ENCODE measurements at places on chromosomes 16 and 17.

GRCh38 chr16:9528511-9529079 lies 437.2 kb downstream of the HAPSTR1 start:
- DNase-seq: no peak

- DNase-seq: no peak
These were observed 18.7 kb downstream of the USP36 start for GRCh38 chr17:78821961-78822360.

- DNase-seq: no peak
These were observed 24.0 kb downstream of the CPSF4L start for GRCh38 chr17:73237714-73238113.

DNA sequence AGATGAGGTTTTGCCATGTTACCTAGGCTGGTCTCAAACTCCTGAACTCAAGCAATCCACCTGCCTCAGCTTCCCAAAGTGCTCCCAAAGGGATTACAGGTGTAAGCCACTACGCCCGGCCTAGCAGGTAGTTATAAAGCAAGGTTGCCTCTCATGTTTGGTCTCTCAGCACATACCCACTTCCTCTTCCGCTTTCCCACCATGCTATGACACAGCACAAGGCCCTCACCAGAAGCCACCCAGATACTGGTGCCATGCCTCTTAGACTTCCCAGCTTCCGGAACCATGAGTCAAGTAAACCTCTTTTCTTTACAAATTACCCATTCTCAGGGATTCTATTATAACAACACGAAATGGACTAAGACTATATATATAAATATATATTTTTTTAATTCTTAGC lies 143.6 kb downstream of the COPRS start:
- DNase-seq: no peak

DNA sequence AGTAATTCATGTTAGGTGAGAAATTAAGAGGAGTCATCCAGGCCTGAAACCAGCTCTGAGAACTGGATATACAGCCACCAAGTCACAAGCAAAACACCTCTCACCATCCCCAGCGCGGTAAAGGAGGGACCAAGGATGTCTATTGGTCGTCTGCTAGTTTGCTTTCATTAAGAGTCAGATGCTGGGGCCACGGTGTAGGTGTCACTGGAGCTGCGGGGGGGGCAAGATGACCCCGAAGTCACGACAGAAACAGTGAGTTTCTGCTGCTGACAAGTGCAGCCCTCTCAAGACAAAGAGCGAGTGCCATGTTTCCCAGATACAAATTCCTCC lies 790 bp downstream of the NCBP3 start:
- DNase-seq: peak; percentile 32

GRCh38 chr17:30275911-30276310 lies 15.8 kb downstream of the BLMH start:
- DNase-seq: no peak

GRCh38 chr17:37047631-37048104 lies 98.9 kb downstream of the AATF start:
- peak; percentile 80 for DNase-seq

- no peak for DNase-seq
These were observed 6.7 kb upstream of the RPL27 start for GRCh38 chr17:42991471-42991870.

DNA sequence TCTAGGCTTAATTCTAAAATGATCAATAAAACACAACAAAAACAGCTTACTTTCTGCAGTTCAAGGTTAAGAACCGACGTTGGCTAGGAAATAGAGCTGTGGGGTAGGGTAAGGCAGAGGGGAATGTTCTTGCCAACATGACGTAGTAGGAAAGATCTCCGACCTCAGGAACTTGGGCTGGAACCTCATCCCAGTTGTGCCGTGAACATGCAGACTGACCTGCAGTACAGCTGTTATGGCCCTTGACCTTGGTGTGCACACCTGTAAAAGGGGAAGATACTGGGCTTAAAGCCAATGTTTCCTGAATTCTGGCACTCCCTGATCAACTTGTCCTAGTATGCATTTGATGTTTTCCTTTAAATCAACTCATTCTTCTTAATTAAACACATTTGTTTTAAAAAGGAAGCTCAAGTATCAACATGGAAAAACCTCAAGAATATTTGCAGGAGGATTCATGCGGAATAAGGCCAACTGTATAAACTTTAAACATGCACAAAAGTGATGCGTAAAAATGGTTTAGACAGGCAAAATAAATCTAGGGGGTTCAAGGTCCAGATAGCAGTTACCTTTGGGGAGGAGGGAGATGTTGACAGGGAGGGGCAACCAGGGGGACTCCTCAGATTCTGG lies 14.2 kb upstream of the SLC6A2 start:
- DNase-seq: no peak

- DNase-seq: no peak
These were observed 48.3 kb downstream of the UBE2G1 start for GRCh38 chr17:4318186-4318585.

- no peak for DNase-seq
These were observed 42.4 kb downstream of the RAI1 start for GRCh38 chr17:17723354-17724261.

- no peak for DNase-seq
These were observed 2.4 kb downstream of the CACNG4 start for GRCh38 chr17:66966704-66967418.

DNA sequence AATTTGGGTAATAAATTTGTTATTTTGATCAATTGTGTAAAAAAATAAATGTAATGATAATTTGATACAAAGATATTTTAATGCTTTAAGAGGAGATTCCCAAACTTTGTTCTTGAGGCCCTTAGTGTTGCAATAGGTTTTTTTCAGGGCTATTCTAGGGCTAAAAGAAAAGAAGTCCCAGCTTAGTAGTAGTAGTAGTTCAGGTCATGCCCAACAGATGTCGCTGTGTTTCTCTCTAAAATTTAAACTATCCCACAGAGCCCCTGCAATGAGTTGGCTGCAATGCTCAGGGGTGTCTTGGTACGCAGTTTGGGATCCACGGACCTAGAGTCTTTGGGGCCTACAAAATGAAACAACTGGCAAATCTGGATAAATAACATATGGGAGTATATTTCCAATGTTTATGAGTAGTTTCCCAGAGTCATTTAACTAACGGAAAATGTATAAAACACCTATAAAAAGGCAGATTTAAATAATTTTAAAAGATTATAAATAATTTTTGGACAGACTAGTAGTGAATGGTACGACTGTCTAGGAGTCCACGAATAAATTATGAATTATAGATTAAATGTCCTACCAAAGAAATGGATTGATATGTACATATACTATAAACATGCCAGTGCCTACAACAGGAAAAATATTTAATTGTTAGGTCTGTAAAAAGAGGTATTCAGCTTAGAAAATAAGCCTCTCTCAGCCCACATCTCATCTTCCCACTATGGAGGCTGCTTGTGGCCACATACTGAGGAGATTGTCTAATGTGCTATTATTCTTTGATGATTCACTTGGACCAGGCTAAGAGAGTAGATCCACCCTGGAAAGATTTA lies 228.5 kb upstream of the PMFBP1 start:
- DNase-seq: peak; percentile 67

- peak; percentile 35 for DNase-seq
These were observed 35.4 kb upstream of the RNF43 start for GRCh38 chr17:58452738-58453137.

DNA sequence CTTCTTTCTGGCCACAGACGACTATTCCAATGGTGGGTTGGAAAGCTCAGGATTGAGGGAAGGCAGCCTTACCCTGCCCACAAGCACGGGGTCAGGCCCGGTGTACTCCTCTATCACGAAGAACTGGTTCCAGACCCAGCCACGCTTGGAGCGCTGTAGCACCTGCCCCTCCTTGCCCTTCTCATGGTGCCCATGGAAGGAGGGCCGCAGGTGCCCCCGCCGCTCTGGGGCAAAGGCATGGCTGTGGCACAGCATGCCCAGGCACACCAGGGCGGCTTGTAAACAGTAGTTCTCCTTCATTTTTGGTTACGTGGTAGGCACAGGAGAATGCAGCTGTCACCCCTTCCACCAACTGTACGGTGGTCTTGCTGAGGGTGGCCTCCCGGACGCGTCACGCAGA lies 117.3 kb downstream of the CDH11 start:
- DNase-seq: no peak

DNA sequence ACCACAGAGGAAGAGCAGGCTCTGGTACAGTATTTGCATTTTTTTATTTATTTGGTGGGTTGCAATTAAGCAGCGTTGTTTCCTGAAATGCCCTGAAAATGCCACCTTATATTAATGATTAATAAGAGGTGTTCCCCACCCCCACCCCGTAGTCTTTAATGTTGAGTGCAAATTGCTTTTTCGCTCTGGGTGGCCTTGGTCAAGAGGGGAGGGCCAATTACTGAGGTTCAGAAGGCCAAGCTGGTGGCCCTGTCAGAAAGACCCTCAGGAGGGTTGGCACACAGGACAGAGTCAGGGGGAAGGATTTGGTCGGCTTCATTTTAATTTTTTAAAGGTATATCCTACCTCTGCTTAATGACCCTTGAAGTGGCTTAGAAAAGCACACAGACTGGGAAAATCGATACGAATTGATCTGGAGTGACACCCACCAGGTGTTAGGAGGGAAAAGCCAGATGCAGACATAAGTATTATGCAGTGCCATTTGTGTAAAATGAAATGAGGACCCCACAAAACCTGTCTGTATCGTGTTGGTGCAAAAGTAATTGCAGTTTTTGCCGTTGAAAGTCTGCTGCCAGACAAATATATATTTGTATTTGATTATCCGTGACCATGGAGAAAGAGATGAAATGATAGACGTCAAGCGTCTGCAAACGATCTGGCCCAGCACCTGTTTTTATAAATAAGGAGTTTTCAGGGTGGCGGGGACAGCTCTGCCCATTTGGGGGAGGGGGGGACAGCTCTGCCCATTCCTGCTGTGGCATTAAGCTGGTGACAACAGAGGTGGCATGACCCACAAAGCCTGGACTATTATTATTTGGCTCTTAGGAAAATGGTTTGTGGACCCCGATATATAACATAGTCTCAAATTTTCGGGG lies 143.8 kb upstream of the PLCG2 start:
- no peak for DNase-seq

DNA sequence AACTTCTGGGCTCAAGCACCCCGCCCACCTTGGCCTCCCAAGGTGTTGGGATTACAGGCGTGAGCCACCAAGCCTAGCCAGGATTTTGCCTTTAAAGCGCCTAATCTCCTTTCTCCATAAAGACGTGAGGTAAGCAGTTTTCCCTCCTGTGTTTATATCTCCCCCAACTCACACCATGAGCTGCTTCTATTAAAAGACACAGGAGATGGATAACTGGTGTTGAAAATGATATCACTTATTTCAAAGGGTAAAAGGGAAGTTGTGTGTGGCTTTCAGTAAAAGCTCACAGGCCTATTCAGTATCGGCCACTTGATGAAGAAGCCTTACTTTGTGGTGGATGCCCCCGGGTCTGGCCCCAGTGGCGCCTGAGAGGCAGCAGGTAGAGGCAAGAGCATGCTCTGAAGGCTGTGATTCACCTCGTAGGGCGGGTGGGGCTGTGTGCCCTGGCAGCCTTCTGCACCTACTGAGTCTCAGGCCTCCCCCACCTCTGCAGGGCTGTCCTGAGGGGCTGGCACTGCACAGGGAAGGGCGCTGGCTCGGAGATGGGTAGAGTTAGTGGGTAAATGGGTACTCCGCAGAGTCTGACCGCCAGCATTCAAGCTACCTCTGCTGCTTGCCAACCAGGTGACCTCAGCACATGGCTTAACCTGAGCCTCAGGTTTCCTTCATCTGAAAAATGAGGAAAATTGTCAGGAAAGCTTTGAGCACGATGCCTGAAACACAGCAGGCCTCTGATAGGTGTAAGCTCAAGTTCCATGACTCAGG lies 146.8 kb downstream of the CLEC16A start:
- no peak for DNase-seq

GRCh38 chr16:19851476-19851875 lies 33.2 kb downstream of the GPRC5B start:
- DNase-seq: no peak

- DNase-seq: no peak
These were observed 89.5 kb downstream of the ABCC1 start for GRCh38 chr16:16038950-16039349.

DNA sequence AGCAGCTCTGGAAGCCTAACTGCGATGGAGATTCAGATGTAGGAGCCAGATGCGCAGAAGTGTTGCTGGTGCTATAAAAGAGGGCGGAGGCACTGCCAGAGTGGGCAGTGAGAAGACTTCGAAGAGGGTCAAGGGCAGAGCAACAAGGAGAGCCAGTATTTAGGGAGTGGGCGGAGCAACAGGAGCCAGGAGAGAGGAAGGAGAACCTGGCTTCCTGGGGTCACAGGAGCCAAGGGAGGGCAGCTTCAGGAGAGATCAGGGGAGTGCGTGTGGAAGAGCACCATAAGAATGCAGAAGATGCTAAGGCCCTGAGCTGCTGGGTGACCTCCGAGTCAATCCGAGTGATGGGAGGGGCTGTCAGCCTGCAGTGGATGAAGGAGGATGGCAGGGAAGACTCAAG lies 14.4 kb upstream of the MRPS23 start:
- no peak for DNase-seq

DNA sequence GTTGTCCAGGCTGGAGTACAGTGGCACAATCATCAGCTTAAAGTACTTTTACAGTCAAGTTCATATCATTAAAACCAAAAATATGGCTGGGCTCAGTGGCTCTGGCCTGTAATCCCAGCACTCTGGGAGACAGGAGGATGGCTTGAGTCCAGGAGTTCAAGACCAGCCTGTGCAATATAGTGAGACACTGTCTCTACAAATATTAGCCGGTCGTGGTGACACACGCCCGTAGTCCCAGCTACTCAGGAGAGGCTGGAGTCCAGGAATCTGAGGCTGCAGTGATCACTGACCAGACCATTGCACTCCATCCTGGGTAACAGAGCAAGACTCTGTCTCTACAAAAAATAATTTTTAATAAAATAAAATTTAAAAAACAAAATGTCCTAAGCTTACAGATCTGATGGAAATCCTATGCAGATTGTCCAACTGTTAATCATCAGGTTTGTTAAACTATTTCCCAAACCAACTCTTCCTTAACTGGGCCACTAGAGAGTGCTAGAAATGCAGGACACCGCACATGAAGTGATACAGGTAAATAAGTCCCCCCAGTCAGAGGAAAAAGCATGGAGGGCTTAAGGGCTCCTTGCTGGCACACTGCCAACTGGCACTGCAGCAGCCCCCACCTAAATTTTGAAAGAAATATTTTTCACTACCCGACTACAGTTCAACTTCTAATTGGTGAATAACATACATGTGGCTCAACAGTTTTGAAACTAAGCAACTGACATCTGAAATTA lies 2.8 kb downstream of the USP22 start:
- DNase-seq: peak; percentile 61

- DNase-seq: no peak
These were observed 96.5 kb downstream of the WSCD1 start for GRCh38 chr17:6166492-6167179.

DNA sequence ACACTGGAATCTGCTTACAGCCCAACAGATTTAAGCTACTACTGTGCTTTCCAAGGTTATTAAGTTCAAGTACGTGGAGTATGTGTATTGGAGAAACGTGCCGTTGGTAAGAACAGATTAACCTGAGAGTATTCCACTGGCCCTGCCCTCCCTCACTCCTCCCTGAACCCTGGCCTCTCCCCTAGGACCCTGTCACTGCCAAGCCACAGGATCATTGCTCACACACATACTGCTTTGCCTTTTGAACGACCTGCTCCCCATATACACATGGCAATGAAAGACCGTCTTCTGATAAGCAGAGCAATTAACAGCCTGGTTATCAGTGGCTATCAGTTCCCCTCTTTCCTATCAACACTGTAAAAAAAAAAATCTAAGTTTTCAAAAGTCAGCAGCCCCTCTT lies 458.9 kb upstream of the DYNLRB2 start:
- DNase-seq: no peak

Data from A172 (cell line).